T-helper 1 cell (primary cell): ENCODE measurements at places on chromosomes 6 and 20.

DNA sequence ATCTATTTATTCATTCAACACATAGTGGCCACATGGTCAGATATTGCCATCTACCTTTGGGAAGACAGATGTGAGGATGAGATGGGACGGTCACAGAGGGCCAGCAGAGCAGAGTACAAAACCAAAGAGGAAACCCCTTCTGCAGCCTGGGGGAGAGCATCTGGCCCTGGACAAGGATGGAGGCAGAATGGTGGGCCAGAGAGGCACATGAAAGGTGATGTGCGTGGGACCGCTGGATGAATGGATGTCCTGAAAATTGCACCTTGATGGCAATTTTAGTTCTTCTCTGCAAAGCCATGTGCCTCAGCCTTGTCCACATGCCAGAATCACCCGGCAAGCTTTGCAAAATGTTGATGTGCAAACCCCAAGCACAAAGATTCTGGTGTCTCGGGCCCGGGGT is 77.4 kb upstream of the CD93 start:
- DNase-seq = no peak

DNA sequence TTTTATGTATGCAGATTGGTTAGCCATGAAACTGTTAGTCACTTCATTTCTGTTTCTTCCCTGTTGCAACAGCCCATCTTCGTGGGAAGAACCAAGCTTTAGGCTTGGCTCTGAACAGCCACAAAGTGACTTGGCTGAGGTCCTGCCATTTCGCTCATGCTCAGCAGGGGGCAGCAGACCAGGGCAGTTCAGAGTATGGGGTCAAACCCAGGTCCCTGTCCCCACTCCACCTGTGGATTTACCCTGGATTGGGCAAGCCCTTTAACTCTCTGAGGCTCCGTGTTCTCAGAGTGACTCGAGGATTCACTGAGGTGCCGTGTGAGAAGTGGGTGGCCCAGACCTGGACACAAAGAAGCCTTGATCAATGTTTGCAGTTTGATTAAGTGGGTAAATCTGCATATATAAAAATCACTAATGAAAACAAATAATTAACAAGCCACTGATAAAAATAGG is 19.8 kb upstream of the MAP1LC3A start:
- DNase-seq = no peak

DNA sequence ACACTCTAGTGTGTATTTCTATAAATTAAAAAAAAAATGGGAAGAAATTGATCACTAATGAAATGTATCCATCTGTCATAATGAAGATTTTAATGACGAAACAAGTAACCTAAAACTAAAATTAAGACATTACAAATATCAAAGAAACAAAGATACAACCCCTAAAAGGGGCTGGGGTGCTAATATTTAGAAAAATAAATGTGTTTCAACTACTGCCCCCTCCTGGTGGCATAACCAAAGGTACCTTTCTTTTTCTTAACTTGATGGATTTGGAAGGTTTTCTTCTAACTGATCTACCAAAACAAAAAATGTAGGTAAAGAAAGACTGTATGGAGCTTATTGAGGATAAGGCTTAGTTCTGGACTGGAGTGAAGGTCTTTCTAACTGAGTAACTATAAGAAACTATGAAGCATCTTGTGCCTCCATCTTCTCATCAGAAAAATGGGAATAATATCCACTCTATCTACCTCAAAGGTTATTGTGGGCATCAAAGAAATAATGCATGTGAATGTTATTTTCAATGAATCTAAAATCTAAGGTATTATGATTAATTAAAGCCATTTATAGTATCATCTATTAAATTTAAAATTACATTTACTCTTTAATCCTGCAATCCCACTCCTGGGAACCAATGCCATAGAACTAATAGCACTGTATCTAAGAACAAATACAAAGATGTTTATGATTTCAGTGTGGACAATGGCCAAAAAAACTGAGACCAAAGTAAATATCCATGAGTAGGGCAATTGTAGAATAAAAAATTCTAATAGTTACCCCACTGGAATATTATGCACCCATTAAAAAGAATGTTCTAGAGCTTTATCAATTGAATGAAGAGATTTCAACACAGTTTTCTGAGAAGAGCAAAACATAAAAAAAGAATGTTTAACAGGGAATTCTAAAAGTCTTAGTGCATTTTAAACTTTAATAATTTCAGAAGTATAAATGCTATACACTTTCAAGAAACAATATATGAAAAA is 117.2 kb downstream of the BACH2 start:
- no peak for DNase-seq

GRCh38 chr20:4688305-4688704 is 33.4 kb upstream of the PRND start:
- DNase-seq = no peak

GRCh38 chr6:20722455-20722854 is 188.2 kb downstream of the CDKAL1 start:
- DNase-seq = no peak

DNA sequence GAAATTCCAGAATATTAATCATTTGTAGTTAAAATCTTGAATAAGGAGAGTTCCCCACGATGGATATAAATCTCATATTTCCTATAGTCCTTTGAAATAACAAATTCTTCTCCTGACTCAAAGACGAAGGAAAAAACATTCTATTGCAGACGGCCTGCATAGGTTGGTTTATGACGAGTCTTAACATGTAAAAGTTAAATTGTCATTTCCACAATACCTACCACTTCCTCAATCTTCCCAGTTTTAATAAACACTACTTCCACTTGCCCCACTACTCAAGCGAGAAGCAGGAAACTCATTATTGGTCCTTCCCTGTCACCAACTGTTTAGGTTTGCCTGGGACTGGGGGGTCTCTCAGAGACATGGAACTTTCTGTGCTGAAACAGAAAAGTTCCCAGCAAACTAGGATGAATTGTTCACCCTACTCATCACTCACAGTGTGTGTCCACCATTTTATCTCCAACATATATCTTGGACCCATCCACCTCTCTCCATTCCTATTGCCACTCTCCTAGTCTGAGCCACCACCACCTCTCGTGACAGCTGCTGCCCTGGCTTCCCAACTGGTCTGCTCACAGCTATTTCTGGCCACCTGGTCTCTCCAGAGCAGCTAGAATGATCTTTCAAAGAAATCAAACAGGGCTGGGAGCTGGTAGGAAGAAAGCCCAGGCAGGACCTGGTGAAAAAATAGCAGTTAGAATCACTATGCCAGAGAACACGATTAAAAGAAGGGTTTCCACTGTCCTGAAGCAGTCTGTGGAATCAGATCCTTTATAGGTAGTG is 15.1 kb upstream of the ZSCAN9 start:
- DNase-seq = no peak

DNA sequence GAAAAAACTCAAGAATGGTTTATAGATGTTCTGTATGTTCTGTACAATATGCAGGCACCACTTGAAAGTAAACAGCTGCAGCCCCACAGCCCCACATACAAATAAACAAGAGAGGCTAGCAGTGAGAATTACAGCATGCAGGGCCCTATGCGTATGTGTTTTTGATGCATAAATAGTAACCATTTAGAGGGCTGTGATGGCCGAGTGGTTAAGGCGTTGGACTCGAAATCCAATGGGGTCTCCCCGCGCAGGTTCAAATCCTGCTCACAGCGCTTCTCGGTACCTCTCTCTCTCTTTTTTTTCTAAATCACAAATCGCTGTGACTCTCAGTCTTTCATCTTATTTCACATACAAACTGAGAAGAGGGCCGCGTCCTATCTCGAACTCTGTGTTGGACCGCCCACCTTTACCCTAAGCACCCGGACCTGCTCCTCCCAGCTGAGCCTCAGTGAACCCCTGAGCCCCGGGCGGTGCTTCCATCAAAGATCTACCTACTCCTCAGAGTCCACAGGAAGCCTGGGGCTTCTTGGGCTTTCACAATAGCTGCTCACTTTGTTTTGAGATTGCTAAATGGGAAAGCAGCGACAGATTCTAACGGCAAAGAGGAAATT is 37.7 kb upstream of the PRSS16 start:
- no peak for DNase-seq

DNA sequence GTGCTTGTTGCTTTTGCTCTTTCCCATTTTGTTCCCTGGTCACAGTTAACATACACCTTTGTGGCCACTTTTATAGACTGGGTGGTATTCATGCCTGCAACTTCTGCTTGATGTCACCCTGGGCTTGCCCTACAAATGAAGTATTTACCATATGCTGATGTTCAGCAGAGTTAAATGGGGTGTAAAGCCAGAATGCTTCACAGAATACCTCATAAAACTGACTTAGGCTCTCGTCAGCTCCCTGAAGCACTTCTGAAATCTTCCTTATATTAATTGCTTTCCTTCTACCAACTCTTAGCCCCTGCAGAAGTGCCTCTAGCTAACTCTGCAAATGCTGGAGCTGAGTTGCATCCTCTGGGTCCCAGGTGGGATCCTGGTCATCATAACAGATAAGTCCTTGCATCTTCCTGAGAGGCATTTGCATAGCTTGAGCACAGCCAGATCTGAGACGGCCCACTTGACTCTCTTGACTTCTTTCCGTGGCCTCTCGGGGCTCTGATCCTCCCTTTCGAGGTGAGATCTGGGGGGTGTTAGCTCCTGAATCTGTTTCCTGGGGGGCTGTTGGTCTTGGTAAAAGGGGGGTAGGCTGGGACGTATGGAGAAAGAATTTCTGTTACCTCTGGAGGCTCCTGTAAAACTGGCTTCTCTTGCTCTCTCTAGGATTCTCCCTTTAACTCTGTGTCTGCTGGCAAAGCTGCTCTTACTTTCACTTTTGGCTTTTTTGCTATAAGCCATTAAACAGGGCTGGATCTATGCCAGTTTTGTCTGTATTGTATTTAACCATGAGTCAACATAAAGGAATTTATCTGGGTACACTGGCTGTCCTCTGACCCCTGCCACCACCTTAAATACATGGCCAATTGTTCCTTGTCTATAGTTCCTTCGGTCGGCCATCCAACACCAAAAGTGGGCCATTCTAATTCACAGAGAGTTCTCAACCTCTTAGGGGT is 223.0 kb upstream of the SYNCRIP start:
- DNase-seq = no peak

DNA sequence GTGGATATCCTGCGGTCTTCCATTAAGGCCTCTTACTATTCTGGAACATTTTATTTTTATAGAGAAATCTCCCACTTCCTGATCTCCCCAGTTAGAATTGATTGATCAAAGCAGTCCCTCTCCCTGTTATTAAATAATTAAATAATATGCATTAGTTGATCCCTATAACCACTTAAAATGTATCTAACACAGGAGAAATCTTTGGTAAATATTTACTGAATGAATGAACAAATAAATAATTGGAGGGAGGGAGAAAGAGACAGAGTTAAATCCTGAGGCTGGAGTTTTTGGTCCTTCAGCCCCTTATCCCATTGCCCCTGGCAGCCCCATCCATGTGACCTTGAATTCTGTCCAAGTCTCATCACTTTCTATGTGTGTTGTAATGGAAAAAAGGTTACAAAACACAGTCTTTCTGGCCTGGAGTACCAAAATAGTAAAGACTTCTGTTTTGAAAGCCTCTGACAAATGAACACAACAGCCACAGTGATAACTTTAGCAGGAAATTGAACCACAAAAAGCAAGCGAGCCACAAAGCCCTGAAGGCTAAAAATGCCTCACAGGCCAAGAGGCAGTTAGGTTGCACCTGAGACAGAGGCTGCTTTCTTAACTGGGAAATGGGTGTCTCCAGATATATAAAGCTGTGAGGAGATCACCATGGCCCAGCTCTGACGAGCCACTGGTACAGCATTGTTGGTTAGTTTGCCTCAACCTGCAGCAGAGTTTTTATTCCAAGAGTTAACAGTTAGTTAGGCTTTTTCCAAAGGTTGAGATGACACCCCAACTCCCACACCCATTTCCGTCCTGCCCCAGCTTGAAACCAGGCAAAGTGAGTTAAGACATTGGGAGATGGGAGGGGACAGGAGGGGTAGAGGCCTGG is 11.3 kb downstream of the NT5E start:
- DNase-seq = no peak
